Esophagus muscularis mucosa (tissue), 4 donors: ENCODE measurements at places on chromosomes 12 and 14. TPM values are rescaled to one million over a fixed set of nuclear protein-coding genes. Genes with fewer than 3 reads are reported as not detected.
A peak's percentile ranks its signal among the peaks of the same experiment; 100 is the strongest.

- no peak for DNase-seq
Measured at GRCh38 chr12:4159851-4160250, 113.7 kb upstream of the CCND2 start.

- DNase-seq: peak; percentile 86
Measured at GRCh38 chr14:98059106-98059505, 1212.9 kb downstream of the BCL11B start.

DNA sequence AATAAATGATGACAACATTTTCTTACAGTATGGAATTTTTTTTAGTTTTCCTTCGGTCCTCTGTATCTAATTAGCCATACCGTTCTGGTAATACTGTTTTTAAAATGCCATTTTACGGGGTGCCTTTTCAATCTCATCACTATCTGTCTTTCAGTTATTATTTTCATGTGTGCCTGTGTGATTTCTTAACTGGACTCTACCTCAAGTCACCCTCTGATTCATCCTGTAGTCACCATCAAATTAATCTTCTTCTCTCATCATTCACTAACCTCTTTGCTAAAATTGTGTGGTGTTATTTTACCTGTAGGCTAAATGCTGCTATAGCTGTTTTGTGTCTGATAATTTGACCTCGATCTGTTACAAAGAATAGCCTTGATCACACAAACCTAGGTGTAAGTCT lies 16.0 kb upstream of the CCT2 start:
- no peak for DNase-seq

DNA sequence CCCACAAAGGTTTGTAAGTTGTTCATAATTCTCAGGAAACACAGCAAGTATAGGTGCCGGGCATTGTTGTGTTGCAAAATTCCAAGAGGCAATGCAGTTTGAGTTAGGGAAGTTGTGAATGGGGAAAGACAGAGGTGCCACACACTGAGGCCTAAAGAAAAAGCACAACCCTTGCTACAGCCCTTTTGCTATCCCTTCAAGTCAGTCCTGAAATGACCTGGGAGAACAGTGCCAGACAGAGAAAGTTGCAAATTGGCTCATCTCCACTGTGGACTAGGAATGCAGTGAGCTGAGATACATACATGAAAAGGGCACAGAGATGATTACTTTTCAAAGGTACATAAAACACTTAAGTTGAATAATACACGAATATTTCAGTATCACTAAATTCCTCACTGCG lies 213.3 kb upstream of the TMTC1 start:
- DNase-seq: no peak

DNA sequence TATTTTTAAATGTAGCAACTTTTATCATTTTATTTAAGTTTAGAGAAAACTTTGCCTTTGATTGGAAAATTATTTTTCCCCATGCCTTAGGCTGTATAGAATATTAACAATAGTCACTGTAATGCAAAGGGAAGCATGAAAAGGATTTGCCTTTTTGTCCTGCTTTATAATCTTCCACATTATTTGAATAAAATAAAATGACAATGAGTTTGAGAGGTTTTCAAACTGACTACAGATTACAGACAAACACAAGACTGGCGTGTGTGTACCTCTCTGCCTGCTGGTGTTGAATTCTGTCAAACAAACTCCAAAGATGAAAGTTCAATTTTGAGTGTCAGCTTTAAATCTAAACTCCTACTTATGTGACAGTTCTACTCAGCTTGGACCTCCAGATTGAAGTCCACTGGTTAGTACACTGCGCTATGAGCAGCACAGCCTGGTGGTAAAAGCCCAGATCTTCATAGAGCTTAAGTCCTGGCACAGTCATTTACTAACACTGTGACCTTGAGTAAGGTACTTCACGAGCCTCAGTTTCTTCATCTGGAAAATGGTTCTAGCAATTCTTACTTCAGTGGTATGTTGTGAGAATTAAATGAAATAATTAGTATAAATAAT lies 98.3 kb upstream of the CPNE8 start:
- DNase-seq: no peak

DNA sequence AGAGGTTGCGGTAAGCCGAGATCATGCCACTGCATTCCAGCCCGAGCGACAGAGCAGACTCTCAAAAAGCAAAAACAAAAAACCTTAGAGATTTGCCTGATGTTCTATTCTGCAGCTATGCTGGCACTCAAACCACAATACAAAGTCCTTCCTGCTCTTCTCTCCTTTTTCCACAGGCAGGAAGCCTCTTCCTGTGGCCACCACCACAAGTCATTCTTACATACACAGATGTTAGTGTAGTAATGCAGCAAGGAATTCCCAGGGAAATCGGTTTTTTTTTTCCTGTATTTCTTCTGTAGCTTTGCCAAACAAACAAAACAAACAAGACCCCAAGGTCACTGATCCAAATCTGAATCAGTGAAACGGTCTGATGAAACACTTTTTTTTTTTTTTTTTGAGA lies 104.3 kb downstream of the FIGNL2 start:
- DNase-seq: no peak

DNA sequence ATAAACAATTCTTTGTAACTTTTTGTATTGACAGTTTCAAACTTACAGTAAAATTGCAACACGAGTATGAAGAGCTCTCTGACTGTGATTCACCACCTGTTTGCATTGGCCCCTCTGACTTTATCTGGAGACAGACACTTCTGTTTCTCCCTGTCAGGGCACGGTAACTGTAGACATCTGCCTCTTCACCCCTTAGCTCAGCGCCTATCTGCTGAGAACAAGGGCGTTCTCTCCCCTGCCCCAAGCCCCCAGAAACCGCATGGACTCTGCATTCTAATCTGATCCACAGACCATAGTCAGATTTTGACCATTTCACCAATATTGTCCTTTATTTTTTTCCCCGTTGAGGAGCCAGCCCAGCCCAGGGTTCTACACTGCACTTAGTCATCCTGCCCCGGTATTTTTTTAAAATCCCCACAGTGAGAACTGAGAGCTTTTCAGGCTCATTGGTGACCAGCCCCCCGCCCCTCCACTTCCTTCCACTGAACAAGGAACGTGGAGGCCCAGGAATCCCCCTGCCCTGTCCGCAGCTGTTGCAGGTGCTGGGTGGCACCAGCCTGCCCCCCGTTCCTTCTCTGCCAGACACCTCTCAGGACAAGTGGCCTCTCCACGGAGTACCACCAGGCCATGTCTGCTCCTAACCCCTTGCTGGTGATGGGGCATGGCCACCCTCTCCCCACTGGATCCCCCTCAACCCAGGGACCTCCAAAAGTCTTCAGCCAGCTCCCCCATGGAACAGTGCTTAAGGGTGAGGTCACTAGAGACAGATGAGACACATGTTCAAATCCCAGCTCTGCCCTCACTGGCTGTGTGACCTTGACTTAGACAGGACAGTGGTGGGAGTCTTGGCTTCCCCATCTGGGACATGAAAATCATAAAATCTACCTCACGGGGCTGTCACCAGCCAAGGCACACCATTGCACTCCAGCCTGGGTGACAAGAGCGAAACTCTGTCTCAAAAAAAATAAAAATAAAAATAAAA lies 11.2 kb downstream of the RHOF start:
- no peak for DNase-seq

- no peak for DNase-seq
Measured at GRCh38 chr14:81826081-81826480, 292.4 kb upstream of the SEL1L start.

DNA sequence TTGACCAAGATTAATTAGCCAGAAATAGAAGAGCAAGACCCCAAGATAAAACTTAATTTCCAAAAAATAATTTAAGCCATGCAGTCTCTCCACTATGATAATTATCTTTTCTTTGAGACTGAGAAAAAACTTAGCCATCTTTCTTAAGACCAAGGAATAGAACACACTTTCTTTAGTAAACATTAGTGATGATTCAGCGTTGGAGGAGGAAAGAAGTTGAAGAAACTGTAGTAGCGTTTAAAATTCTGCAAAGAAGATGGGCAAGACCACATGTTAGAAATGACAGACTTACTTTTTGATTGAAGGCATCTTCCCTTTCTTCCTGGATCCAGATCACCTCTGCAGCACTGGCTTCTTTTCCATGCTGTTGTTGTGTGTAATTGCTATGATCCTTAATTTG lies 124.8 kb upstream of the RASSF8 start:
- DNase-seq: no peak

DNA sequence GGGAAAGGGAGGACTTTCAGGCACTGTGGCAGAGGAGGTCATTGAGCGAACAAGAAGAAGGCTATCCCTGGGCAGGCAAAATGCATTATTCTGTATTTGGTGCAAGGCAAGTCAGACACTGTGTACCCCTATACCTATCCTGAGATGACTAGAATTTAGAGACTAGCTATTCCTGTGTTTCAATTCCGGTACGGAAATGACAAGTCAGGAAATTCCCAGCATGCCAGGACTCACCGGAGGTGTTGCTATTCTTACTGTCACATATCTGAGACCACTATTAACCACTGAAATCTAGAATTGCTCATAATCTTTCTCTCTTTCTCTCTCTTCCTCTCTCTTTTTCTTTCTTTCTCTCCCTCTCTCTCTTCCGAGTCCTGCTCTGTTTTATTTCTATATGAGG lies 297.1 kb downstream of the PDZRN4 start:
- no peak for DNase-seq

DNA sequence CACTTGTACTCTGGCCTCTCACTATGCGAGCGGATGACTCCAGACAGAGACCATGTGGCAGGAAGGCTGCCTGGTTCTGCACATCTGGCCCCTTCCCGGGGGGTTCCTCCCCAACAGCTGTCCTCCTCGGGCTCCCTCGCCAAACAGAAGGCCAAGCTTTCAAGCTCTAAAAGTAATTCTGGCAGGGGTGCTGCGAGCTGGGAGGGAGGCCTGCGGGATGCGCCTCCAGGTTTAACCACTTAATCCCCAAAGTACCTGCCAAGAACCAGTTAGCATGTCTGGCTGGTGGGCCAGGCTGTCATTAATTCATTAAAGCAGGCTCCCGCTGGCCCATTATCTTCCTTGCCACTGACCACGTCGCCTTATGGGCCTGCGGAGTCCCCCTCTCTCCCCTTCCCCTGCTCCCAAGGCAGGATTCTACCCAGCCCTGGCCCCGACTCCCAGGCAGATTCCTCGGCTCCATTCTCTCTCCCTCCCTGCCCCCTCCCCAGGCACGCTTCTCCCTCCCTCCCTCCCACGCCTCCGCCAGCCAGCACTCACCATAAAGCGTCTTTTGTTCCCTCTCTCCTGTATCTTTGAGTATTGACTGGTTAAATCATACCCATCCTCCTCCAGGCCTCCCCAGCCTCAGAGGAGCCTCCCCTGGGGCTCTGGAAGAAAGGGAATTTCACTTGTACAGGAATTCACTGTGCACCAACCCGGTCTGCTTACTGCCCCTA lies 4.9 kb downstream of the HRK start:
- DNase-seq: no peak

DNA sequence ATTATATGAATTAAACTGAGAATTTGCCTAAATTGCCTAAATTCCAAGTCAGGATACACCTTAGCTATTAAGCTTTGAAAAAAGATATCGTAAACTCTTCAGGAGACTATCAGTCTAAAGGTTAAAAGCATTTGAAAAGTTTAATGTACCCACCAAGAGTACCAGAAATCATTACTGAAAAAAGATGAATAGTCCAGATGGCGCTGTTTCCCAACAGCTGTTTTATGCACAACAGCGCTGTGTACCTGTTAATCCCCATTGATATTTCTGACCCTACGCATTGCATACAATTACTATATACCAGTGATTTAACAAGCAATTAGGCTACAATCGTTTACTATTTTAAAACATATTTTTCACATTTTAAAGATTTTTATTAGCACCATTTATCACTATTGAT lies 185.0 kb downstream of the PLCZ1 start:
- DNase-seq: no peak

DNA sequence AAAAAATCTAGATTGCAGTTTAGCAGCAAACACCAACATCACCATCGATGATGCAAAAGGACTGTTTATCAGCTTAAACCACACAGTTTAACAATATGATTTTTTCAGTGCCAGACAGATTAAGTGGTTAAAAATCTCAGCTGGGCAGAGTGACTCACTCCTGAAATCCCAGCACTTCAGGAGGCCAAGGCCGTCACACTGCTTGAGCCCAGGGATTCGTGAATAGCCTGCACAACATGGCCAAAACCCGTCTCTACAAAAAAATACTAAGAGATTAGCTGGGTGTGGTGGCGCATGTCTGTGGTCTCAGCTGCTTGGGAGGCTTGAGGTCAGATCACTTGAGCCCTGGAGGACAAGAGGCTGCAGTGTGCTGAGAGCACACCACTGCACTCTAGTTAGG lies 8.9 kb downstream of the RSRC2 start:
- DNase-seq: no peak

- DNase-seq: no peak
Measured at GRCh38 chr12:124279846-124280360, 15.0 kb upstream of the RFLNA start.

- peak; percentile 66 for DNase-seq
Measured at GRCh38 chr14:58805057-58805456, 167.3 kb downstream of the DACT1 start.

GRCh38 chr12:30911207-30911606 lies 15.3 kb upstream of the TSPAN11 start:
- no peak for DNase-seq

DNA sequence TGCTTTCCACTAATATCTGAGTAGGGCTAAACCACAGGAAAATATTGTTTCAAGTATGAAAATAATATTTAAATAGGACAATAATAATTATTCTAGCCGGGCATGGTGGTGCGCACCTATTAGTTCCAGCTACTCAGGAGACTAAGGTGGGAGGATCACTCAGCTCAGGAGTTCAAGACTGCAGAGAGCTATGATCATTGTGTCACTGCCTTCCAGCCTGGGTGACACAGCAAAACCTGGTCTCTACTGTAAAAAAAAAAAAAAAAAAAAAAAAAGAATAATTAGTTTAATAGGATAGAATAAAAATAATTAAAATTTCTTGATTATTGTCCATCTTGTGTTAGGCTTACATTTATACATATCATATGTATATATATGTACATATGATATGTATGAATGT lies 38.5 kb upstream of the BAZ1A start:
- no peak for DNase-seq

DNA sequence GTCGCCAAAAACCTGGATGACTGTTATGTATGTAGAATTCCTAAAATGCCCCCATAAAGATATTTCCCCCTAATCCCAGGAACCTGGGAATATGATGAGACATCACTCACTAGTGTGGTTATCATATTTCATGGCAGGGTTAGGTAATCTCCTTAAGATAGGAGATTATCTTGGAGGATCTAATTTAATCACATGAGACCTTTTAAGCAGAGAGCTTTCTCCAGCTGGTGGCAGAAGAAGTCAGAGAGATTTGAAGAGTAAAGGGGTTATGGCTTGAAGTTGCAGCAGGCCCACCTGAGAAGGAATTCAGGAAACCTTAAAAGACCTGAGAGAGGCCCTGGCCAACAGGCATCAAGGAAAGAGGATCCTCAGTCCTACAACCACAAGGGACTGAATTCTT lies 53.6 kb downstream of the DYRK2 start:
- no peak for DNase-seq

GRCh38 chr12:105359856-105360255 lies 29.4 kb downstream of the C12orf75 start:
- DNase-seq: no peak

KRT5 gene
- 0.46 TPM for total RNA-seq

SLC2A3 gene
- 102 TPM for total RNA-seq

LRTM2 gene
- total RNA-seq: 0.17 TPM

CPNE6 gene
- not detected for total RNA-seq

GPD1 gene
- total RNA-seq: 0.17 TPM

ADGRD1 gene
- 43.0 TPM for total RNA-seq

ACOT6 gene
- total RNA-seq: not detected

CD69 gene
- 2.5 TPM for total RNA-seq
